Activated T-cell treated with anti-CD3 and anti-CD28 coated beads for 1 hour (primary cell): ENCODE measurements at places on chromosomes 1 and 21.

- peak; percentile 18 for DNase-seq
Observed at GRCh38 chr1:26126321-26127084, 14.9 kb downstream of the PDIK1L start.

GRCh38 chr1:112406771-112407170 is 10.8 kb downstream of the CTTNBP2NL start:
- no peak for DNase-seq

GRCh38 chr1:42381280-42381673 is 685 bp downstream of the RIMKLA start:
- DNase-seq, result no peak

DNA sequence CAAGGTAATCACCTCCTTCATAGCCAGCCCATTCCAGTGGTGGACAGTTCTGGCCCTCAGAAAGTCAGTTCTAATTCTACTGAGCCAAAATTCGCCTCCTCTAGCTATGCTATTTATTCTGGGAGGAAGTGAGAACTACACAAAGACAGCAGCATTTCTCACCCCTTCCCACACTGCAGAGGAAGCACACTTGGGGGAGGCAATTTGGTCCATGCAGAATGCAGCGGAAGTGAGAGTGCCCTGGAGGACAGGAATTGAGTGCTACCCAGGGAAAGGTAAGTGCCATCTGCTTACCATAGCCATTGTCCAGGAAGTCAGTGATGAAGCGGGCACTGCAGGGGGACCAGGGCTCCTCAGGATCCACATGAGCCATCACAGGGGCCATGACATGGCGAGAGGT is 3.7 kb downstream of the ADAMTS4 start:
- DNase-seq, result no peak

DNA sequence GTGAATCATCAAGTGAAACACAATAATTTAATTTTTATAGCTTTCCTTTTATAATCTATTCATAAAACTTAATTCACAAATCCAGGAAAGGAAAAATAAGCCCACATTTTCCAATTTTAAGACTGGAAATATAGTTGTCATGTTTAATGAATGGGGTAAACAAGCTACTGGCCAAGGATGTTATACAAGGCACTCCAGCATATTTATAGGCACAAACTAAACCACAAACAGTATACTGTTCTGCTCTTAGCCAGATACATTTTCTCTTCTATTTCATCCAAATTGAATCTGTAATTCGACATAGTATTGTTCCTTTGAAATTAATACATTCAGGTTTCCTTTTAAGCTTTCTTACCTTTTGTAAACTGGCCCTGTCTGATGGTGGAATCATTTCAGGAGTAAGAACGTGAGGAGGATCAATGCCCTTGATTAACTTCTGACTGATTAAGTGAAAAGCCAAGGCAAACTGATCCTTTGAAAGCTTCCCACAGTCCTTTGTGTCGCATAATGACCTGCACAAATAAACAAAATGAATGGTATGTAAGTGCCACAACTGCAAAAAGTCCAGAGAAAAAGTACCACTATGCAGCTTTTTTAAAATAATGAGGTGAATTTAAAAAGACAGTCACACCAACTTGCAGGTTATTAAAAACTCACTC is 74.4 kb downstream of the EPS15 start:
- DNase-seq, result no peak

- no peak for DNase-seq
Observed at GRCh38 chr1:236502972-236503639, 20.7 kb upstream of the LGALS8 start.

DNA sequence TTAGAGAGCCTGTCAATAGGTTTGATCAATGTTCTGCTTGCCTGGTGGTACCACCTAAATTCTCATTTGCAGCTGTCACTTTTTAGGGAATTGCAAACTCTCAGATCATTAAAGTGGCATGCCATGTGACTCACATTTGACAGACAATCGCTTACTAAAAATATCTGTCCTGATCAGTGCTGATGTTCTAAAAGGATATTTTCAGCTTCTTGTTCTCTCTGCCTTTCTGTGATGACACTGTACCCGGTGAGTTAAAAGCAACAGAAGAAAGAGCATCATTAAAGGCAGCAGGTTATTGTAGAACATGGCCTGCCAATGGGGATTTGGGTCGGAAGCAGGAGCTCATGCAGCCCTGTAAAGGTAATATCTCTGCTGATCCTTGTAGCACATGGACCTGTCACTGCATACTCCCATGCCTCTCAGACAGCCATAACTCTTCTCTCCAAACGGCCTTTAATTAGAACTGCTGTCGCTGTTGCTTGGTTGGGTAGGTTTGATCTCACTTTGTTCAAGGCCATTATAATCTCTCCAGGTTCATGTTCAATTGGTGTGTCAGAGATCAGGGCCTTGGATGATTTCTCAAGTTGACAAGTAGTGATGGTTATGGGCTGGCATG is 441.3 kb upstream of the DEPDC1 start:
- no peak for DNase-seq

- DNase-seq, result no peak
Observed at GRCh38 chr1:21543598-21543997, 34.4 kb downstream of the ALPL start.

DNA sequence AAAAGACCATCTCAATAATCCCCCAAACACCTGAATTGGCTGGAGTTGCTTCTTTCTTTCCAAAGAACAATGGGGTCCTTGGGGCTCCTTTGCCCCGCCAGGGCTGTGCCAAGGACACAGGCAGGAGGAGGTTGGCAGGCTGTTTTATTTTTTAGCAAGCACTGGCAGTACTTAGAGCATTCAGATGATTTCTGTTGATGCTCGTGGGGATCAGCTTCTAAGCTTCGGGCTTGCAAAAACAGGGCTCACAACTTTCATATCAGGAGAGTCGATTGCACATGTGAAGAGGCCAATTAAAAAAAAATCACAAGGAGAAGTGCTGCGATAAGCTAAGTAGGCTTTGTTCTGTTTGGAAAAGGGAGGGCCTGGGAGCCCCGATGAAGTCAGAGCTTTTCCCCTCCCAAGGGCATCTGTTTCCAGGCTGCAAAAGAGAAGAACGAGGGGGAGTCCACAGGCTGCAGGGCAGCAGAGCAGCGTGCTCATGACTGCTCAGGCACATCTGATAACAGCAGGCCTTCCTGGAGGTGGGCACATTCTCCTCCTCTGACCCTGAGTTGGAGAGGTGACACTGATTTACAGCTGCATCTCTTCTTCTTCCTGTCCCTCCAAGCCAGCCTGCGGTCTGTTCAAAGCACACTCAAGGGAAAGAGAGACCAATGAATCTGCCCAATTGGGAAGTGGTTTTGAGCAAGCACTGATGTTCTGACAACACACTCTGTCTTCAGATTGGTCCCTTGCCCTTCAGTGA is 27.3 kb upstream of the BCAR3 start:
- no peak for DNase-seq

DNA sequence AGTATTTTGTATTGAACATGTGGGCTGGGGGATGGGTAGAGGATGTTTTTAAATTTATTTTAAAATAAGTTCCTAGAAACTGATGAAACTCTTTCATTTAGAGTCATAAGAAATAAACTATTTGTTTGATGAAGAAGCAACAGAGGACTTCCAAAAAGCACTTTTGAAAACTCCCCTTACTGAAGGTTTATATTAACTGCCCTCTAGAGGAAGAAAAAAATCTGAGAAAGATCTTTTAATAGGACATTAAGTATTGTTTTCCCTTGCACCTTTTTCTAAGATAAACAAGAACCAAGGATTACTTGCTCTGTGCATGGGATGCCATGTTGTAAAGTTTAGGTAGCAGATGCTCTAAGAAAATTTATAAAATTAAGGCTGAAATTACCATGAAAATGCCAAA is 14.1 kb downstream of the DISP1 start:
- DNase-seq, result no peak

GRCh38 chr1:38291906-38292521 is 245.4 kb upstream of the POU3F1 start:
- no peak for DNase-seq

DNA sequence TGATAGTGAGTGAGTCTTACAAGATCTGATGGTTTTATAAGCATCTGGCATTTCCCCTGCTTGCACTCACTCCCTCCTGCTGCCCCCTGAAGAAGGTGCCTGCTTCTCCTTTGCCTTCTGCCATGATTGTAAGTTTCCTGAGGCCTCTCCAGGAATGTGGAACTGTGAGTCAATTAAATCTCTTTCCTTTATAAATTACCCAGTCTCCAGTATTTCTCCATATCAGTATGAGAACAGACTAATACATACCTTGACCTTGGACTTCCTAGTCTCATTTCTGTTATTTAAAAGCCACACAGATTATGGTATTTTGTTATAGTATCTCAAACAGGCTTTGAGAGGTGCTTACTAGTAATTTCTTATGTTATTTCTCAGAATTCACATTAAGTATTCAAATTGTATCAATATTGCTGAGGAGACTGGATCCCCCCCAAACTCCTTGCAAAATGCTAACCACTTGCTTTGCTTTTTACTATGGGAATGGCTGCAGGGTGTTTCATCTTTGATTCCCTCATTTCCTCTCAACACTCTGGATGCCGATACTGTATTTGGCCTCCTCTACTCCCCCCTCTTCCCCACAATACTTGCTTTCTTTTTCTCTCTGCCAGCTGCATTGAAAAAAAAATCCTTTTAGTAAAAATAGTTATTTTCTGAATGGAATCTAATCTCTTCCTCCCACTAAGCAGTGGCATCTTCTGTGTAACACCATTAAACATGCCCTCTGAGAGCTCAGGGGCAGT is 96.9 kb upstream of the WLS start:
- DNase-seq, result no peak

DNA sequence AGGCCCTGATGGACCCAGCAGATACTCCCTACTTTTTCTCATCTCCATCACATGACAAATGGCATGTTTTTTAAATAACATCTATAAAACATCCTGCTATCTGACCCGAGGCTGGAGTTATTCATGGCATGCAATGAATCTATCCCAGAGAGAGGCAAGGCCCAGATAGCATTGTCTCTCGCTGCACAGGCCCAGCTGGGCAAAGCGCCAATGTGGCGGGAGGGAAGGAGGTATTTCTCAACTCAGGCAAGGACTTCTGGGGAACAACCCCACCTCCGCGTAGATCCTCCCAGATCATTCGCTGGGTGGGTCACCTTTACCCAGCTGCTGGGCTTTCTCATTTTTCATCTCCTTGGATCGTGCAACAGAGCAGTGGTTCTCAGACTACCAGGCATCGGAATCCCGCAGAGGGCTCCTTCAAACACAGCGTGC is 59.8 kb downstream of the ERG start:
- no peak for DNase-seq

GRCh38 chr1:55926906-55927471 is 652.4 kb downstream of the PLPP3 start:
- no peak for DNase-seq

DNA sequence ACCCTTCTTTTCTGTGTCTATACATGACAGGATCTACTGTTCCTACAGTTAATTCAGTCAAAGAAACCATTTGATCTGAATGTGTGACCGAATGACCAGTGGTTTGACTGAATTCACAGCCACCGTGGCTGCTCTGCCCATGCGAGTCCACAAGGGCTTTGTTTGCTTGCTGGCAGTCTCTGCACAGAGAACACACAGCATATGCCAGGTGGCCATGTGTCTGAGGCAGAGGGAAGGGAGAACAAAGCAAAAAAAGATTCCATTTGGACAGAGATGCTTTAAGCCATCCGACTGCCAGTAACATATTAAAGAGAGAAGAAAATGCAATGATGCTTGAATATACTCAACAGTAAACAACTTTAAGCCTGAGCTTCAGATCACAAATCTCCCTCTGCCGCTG is 737.8 kb upstream of the CXADR start:
- DNase-seq, result no peak

GRCh38 chr1:70779571-70779970 is 268.0 kb downstream of the PTGER3 start:
- no peak for DNase-seq

- no peak for DNase-seq
Observed at GRCh38 chr1:226572325-226572726, 23.8 kb downstream of the STUM start.

DNA sequence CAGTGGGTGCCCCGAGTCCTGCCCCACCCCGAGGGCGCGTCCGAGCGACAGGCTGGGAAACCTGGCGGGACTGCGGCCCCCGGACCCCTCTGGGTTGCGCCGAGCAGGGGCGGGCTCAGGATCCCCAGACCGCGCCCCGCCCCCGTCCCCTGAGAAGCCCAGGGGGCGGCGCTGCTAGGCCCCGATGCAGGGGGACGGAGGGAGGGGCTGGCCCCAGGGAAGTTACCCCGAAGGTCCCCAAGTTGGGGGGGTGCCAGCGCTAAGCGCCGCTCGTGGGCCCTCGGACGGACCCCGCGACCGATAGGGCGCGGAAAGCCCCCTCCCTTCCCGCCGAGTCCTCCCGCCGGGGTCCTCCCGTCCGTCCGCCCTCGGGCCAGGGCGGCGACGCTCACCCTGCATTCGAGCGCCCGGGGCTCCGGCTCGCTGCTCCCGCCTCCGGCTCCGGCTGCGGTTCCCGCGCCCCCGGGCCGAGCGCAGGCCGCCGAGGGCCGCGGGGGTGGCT is 414 bp downstream of the GPR153 start:
- no peak for DNase-seq

DNA sequence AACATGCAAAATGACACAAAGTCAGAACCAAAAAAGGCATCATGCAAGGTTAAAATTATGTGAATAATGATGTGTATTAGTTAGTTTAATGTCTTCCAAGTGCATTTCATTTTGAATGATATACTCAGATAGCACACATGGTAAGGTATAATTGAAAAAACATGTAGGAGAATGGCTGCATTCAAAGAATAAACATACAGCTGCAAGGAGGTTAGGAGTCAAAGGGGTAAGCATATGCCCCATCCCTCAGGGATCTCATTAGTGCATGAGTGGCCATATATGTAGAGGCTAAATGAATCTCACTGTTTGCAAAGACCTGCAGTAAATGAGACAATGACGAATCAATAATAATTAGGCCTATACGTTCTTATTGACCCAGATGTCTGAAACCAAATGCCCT is 179.7 kb upstream of the HOOK1 start:
- DNase-seq, result no peak

DNA sequence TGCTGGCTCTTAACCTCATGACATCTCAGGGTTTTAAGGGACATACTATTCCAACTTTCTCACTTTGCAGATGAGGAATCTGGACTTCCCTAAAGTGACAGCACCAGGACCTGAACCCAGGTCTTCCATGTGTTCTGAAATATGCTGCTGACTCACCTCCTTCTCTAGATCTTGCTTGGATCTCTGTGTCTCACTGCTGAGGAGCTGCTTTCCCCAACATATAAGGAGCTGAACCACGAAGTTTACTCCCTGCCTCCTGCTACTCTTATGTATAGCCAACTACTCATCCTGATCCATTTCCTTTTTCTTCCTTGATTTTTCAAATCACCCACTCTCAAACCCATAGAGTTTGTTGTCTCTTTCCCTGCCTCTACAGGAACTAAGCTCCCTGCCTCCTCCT is 38.2 kb downstream of the ALG14 start:
- no peak for DNase-seq

GRCh38 chr1:152251391-152251790 is 27.4 kb upstream of the HRNR start:
- DNase-seq, result no peak

GRCh38 chr21:45293726-45294401 is 6.2 kb upstream of the POFUT2 start:
- no peak for DNase-seq

DNA sequence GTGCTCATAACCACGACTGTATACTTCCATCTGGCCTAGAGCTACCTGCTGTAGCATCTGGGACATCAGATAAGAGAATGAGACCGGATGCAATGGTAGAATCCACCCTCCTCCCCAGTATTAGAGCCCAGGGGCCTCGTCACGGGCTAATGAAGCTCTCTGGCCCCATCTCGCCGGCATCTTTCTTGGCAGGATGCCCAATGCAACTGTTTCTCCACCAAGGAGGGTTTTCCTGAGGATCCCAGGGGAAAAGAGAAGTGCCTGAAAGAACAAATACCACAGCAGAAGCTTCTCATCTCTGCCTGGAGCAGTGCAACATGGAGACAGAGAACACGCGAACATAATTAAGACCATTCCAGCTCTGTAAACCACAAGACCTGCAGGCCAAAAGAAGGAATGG is 80.0 kb downstream of the VWA5B1 start:
- no peak for DNase-seq
